GM12892 (cell line): ENCODE measurements at places on chromosomes 4 and X.

DNA sequence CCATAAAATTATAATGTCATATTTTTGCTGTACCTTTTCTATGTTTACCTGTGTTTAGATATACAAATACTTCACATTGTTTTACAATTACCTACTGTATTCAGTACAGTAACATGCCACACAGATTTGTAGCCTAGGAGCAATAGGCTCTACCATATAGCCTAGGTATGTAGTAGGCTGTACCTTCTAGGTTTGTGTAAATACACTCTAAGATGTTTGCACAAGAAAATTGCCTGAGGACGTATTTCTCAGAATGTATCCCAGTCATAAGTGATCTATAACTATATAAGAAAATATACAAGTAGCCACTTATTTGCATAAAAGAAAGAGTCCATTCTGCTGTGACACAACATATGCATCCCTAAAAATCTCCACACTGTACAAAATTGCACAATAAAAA lies 36.3 kb upstream of the SCML1 start:
- no peak for DNase-seq

DNA sequence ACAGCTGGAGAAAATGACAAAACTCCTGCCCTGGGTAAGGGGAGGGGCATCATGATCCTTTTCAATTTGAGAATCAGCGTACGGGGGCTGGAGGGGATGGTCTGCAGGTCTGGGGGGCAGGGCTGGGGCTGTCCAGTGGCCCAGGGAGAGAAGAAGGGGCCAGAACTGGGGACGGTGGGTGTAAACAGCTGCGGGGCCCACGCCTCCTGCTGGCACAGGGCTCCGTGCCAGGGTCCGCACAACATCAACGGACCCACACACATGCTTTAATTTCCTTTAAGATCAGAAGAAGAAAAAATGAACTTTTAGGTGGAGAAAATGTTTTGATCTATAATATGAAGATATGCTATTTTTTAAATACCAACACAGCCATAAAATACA lies 52.1 kb downstream of the PSAPL1 start:
- no peak for DNase-seq

DNA sequence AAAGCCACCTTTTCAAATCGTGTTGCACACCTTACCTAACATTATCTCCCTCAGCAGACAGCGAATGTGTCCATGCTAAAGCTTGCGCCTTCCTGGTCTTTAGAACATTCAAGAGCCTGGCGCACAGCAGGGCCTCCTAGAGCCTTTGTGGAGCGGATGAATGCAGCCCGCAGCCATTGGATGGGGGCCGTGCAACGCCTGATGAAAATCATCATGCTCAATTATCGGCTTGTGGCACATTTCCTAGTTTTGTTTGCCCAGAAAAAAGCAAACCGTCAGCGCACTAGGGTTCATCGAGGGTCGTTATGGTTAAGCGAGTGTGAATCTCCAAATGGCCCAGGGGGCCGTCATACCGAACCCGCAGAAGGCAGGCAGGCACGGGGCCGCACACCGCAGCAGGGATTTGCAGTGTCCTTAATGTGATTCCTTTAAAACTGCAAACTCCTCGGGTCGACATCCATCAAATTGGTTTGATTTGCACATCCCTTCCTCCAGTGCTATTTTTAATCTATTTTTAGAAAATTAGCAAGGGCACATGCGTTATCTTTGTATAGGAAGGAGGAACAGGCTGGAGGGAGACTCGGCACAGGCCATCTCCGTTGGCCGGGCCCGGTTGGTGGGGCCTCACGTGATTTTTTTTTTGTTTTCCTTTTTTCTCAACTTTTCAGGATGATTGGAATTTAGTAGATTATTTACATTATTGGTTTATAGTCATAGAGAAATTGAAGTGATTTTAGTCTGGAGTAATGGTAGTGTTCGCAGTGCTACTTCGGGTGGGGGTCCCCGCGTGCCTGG lies 53.1 kb downstream of the ABLIM2 start:
- DNase-seq: no peak

DNA sequence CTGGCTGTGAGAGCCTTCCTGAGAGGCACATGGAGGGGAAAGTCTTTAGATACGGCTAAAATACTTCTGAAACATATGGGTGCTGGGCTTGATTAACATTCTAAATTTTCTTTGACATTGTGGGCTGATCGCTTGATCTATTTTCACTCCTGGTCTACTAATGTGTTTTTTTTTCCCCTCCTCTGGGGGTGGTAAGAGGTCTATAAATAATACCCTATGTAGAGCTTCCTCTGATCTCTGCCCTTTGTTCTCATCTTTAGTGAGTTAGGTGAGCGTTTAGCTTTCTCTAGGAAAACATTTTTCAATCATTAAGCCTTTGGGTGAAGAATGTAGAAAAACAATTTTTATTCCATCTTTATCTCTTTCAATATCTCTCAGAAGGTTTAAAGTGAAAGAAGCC lies 9.8 kb downstream of the SLC4A4 start:
- DNase-seq: no peak

- no peak for DNase-seq
Observed at GRCh38 chr4:7416745-7417432, 17.8 kb downstream of the PSAPL1 start.

DNA sequence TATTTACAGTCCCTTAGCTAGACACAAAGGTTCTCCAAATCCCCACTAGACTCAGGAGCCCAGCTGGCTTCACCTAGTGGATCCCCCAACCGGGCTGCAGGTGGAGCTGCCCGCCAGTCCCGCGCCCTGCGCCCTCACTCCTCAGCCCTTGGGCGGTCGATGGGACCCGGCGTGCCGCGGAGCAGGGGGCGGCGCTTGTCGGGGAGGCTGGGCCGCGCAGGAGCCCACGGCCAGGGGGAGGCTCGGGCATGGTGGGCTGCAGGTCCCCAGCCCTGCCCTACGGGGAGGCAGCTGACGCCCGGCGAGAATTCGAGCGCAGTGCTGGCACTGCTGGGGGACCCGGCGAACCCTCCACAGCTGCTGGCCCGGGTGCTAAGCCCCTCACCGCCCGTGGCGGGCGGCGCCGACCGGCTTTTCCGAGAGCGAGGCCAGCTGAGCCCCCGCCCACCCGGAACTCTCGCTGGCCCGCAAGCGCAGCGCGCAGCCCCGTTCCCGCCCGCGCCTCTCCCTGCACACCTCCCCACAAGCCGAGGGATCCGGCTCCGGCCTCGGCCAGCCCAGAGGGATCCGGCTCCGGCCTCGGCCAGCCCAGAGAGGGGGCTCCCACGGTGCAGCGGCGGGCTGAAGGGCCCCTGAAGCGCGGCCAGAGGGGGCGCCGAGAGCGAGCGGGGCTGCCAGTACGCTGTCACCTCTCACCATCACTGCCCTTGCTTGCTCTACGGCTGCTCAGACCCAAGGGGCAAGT lies 39.4 kb downstream of the WFS1 start:
- no peak for DNase-seq

GRCh38 chr4:166143227-166143626 lies 270.2 kb downstream of the TLL1 start:
- no peak for DNase-seq

GRCh38 chr4:80024335-80024734 lies 48.7 kb downstream of the ANTXR2 start:
- DNase-seq: no peak

DNA sequence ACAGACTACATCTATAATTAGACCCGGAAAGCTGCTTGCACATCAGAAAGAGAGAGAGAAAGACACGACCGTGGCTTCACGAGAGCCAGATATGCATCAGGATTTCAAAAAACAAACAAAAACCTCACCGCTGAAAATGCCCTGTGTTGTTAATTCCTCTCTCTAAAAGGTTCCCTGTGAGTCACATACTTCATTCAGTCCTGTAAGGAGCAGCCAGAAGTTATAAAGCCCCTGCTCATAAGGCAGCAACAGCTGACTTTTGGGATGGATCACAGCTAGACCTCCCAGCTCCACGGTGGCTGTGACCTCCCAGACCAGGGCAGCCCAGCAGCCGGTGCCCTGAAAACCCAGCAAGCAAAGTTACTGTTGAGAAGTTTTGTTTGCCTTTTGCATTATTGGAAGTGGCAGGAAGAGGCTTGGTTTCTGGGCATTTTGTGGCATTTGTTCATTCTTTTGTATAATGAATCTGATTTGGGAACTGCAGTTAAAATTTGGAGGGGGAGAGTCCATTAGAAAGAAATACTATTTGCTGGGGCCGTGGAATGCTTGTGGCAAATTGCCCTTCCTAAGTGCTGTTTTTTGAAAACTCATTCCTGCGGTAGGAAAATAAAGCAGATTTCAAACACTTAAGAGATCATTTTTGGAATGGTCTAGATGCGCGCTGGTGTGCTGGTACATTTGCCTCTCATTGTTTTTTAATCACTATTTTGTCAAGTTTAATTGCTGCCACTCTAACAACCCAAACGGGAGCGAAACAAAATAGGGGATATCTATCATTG lies 520.4 kb downstream of the BCOR start:
- no peak for DNase-seq

GRCh38 chrX:49262603-49263002 lies 1.9 kb downstream of the FOXP3 start:
- no peak for DNase-seq

DNA sequence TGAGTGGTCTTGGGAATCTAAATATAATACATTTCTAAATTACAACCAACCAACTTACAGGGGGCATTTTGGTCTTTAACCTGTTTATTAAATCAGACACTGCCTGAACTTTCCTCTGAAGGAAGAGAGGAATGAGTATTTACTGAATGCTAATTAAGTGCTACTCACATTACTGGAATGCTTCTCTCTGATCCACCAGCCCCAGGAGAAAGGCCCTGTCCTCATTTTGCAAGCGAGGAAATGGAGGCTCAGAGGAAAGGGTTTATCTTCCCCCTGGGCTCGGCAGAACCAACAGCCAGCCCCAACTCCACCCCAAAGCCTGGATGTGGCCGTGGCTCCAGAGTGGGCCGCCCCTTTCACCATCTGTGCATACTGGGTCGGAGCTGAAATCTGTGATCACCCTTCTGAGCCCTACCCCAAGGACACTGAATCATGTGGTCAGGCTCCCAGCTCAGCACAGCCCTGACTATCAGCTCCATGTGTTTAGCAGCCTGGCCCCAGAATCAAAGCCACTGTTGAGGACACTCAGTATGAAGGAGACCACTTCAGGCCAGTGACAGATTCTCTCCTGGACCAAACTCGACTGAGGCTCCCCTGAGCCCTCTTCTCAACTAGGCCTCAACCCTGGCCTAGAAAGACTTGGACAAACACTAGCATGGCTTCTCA lies 56.7 kb upstream of the ENPP6 start:
- DNase-seq: no peak

DNA sequence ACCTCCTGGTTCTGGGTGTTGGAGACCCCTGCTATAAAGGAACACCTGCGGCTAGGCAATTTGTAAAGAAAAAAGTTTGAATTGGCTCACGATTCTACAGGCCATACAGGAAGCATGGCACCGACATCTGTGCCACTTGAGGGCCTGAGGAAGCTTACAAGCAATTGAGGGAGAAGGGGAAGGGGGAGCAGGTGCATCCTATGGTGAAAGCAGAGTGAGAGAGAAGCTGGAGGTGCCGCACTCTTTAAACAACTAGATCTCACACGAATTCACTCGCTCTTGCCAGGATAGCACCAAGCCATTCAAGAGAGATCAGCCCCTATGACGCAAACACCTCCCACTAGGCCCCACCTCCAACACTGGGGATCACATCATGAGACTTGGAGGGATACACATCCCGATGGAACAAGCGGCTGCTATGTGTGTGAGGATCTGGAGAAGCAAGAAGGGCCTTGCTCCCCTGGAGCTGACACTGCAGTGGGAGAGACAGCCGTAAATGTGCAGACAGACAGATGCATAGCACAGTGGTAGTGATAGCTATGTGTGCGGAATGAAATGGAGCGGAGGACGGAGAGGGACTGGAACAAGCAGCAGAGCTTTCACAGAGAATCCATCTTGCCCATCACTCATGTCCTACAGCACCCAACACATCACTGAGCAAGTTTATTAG lies 60.7 kb upstream of the HELT start:
- no peak for DNase-seq

DNA sequence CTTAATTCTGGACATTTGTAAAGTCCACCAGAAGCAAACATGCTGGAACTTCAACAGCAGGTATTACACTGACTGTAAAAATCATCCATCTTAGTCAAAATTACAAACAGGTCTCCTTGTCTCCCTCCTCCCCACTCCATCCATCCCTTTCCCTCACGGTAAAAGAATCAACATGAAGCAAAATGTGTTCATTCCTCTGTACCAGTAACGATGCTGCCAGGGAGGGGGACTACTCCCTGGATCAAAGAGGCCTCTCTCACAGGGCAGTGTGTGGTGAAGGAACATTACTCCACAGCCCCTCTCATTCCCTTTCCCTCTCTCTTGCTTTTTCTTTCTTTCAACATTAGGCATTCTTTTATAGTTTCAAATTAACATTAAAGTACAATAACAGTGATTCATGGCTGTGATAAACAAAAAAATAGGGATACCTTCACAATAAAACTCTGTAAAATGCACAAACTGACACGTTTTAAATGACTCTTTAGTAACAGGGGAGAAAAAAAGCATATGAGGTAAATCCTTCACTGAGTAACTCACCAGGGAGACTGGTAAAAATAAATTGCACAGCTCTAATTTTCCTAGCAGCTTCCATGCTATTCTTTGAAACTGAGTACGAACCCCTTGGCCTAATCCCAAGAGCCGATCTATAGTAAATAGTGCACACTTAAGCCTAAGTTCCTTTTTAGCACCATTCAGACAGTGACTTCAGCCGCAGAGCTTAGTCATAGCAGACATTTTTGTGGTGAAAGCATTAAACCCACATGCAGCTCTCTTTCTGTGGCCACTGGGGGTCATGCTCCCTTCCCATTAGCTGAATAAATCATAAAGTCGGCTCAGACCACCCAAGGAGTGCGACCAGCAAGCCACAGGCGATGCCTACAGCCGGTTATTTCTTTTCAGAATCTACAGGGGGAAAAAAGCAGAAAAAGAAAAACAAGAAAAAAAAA lies 215.6 kb upstream of the GYPA start:
- no peak for DNase-seq

- DNase-seq: no peak
Observed at GRCh38 chr4:26132858-26133257, 188.0 kb upstream of the RBPJ start.
